ENCODE measurements at places on chromosomes 12 and 14.

DNA sequence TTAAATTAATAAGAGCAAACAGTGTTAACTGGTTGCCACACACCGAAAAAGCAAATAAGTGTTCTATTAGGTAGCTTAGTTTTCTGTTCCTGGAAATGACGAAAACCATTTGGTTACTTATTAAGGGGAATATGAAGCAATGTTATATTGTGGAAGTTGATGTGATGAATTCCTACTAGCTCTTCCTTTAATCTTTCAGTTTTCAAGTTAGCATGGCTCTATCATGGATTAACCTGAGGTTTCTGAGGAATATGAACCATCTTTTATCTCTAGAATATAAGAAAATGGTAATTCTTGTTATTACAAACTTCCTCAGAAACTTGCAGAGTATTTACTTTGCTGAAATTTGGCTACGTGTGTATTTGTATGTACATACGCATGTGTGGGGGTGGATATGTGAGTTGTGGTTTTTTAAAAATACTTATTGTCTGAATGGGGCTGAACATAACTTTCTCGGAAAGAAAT lies 245.7 kb downstream of the KCNC2 start:
- DNase-seq, result no peak

DNA sequence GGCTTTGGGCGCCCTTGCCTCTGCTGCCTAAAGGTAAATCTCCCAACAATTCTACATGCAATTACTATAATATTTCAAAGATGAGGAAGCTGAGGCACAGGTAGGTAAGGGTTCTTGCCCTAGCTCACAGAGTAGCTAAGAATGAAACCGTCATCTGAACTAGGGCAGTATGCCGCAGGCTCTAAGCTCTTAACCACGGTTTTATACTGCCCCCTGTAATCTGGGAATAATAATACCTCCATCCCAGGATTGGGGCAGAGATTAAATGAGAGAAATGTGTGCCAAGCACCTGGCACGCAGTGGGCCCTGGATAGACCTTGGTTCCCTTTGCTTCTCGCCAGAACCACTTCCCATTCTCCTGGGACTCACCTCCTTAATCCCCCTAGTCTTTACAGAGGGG lies 1.5 kb upstream of the HRK start:
- DNase-seq, result no peak

DNA sequence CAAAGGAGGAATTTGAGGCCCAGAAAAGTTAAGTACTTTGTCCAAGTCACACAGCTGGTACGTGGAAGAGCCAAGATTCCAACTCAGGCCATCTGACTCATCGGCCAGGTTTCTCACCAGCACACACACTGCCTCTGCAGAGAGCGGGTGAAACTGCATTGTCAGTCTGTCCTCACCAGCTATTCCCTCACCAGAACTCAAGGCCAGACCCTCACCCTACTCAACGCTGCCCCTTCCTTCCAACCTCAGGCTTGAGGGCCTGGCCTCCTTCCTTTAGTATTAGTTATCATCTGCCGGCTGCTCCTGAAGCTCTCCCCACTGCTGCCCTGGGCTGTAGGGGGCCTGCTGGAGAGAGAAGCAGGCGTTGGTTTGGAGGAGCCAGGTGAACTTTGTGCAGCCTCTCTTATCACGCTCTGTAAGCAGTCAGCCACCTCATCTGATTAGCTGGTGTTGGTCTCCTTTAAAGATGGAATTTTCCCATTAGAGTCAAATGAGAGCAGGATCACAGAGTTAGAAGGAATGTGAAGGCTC lies 16.6 kb upstream of the PLEK2 start:
- DNase-seq, result no peak

DNA sequence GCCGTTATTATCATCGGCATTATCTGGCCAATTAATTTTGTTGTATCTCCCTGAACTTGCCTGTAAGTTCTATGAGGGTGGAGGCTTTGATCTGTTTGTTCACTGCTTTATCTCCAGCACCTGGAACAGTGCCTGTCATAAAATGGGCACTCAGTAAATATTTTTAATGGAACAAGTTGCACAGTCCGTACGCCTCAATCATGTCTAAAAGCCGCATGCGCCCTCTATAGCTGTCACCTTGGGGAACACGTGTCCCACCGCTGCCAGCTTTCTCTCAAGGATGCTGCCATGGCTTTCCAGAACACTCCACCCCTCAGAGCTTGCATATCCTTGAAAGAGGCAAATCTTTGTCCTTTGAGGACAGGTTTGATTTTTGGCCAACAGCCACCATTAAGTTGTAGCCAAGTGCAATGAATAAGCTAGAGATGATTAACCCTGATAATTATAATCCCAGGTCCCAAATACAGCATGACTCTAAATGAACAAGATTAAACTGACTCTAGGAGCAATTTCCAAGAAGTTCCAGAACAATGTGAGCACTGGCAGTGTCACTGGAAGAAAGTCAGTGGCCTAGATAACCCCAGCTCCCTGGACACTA lies 55.1 kb downstream of the ERH start:
- DNase-seq, result no peak

DNA sequence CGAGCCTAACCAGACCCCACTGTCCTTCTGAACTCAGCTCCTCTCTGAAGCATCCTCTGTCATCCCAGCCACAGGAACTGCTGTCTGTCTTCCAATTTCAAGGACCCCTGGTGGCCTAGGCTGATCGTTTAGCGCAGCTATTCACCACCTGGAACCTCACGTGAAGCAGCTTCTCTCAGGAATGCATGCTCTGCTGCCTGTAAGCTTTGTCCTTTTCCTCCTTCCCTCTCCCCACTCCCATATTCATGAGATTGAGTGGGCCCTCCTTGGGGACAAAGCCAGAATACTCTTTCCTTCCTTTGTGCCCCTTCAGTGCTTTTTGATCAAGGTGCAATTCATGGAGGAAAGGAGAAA lies 17.2 kb downstream of the DPF3 start:
- no peak for DNase-seq

GRCh38 chr12:110149086-110149660 lies 25.0 kb downstream of the IFT81 start:
- no peak for DNase-seq

DNA sequence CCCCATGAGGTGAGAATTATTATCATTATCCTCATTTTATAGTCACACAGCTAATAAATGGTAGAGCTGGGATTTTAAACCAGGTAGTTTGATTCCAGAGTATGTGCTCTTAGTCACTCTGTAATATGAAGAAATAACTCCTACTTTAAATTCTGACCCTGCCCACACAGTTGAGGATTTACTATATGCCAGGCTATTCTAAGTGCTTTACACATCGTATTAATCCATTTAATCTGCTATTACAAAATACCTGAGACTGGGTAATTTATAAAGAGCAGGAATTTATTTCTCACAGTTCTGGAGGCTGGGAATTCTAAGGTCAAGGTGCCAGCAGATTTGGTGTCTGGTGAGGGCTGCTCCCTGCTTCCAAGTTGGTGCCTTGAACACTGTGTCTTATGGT lies 19.6 kb upstream of the WIF1 start:
- DNase-seq, result no peak

- no peak for DNase-seq
Measured at GRCh38 chr12:65051218-65051617, 69.9 kb downstream of the WIF1 start.

GRCh38 chr14:101731187-101732080 lies 30.1 kb upstream of the PPP2R5C start:
- DNase-seq, result peak; percentile 87

GRCh38 chr14:42654707-42655106 lies 1048.0 kb downstream of the LRFN5 start:
- no peak for DNase-seq
